ENCODE measurements at places on chromosomes 1 and 21.

GRCh38 chr1:215397106-215397505 lies 170.0 kb upstream of the KCTD3 start:
- DNase-seq: no peak

GRCh38 chr1:97728436-97728835 lies 192.4 kb downstream of the DPYD start:
- no peak for DNase-seq

GRCh38 chr21:14592296-14593000 lies 46.3 kb upstream of the SAMSN1 start:
- DNase-seq: no peak

DNA sequence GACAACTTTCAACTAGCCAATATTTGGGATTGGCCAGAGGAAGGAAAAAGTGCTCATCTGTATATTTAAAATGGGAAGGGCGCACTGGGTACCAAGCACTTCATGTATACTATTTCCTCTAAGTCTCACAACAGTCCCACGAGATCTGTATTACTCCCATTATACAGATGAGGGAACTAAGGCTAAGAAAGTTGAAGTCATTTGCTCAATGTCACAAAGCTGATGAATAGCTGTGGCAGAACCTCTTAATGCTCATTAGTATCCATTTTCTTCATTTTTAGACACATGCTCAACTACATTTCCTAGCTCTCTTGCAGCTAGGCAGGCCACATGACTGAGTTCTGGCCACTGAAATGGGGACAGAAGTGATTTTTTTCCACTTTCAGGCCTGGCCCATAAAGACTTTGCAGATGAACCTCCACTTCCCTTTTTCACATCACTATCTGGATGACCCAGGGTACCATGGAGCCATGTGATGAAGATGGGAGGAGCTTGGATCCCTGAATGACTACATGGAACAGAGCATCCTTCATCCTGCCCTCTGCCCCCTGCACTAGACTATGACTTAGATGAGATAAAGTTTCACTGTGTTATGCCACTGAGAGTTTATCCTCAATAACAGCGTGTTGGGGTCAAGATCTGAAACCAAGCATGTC lies 31.8 kb downstream of the ATF3 start:
- DNase-seq: no peak

GRCh38 chr1:60331647-60332046 lies 258.1 kb upstream of the C1orf87 start:
- DNase-seq: no peak

- DNase-seq: no peak
Measured at GRCh38 chr21:33265664-33266049, 510 bp upstream of the IL10RB start.

DNA sequence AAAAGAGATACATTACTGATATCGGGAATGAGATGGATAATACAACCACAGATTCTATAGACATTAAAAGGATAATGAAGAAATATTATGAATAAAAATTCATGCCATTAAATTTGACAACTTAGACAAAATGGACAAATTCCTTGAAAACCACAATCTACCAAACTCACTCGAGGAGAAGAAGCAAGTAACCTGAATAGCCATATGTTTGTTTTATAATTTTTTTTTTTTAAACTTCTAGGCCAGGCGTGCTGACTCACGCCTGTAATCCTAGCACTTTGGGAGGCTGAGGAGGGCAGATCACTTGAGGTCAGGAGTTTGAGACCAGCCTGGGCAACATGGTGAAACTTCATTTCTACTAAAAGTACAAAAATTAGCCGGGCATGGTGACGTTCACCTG lies 327.9 kb downstream of the VAV3 start:
- DNase-seq: no peak

- no peak for DNase-seq
Measured at GRCh38 chr1:17949511-17949910, 158.1 kb upstream of the IGSF21 start.

DNA sequence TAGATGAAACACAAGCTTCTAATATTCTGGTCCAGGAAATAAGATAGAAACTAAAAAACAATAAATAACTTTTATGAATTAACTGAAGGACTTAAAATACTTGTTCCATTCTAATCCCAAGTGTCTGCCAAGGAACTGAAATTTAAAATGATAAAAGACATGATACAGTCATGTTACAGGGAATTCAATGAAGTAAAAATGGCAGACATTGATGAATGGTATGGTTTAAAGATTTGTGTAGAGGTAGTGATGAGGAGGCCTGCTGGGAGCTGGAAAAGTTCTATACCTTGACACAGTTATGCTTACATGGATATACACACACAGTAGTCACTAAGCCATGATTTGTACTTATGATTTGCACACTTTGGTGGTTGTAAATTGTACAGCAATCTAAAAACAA lies 2.1 kb upstream of the UBR4 start:
- DNase-seq: no peak

DNA sequence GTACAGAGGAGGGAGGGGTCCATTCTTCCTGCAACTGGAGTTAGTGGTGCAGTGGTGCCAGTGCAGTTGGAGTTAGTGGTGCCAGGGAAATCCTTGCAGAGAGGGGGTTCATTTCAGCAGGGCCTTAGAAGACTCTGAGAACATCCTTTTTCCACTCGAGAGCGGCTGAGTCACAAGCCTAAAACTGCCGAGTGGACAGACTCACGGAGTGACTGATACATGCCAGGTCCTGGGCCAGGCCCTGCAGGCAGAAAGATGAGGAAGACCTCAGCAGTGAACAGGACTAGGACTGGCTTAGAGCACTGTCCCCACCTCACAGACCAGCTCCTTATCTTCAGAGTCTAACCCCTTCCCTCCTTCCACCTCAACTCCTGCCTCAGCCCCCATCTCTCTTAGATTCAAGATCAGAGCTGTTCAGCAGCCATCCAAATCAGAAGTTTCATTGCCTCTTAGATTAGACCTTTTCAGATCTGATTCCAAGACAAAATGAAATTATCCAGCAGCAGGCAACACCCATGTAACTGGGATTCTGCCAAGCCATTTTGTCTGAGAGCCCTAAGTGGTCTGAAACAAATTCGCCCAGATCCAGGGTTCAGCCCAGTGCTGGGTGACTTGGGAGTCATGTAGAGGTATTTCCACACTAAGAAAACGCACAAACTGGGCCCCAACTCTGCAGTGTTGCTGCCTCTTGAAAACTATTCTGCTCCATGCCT lies 12.7 kb upstream of the IKBKE start:
- no peak for DNase-seq

GRCh38 chr1:103275725-103276124 lies 167.4 kb upstream of the COL11A1 start:
- DNase-seq: no peak

GRCh38 chr21:31558189-31558961 lies 101.1 kb upstream of the SOD1 start:
- DNase-seq: no peak

DNA sequence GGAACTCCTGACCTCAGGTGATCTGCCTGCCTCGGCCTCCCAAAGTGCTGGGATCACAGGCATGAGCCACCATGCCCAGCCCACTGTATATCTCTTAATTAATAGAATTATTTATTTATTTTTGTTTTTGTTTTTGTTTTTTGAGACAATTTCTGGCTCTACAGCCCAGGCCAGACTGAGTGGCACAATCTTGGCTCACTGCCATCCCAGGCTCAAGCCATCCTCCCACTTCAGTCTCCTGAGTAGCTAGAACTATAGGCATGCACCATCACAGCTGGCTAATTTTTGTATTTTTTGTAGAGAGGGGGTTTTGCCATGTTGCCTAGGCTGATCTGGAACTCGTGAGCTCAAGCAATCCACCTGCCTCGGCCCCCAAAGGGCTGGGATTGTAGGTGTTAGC lies 15.7 kb upstream of the WDTC1 start:
- peak; percentile 25 for DNase-seq

GRCh38 chr1:229295745-229296144 lies 24.8 kb downstream of the RAB4A start:
- no peak for DNase-seq

DNA sequence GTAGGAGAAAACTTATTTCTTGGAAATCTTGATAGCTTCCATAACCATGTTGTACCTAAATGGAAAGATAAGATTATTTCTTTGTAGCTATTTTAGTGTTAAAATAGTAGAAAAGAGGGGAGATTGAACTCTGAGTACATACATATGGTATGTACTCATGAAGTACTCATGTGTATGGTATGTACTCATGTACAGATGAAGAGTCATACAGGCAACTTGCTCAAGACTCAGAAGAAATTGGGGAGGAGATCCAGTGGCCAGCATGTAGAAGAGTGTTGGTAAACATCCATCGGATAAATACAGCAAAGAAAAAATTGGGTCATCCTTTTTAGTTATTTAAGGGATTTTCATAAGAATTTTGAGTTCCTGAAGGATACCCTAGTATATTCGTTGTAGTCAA lies 29.0 kb downstream of the MDM4 start:
- DNase-seq: no peak

GRCh38 chr1:211908453-211908852 lies 77.9 kb upstream of the LPGAT1 start:
- no peak for DNase-seq

DNA sequence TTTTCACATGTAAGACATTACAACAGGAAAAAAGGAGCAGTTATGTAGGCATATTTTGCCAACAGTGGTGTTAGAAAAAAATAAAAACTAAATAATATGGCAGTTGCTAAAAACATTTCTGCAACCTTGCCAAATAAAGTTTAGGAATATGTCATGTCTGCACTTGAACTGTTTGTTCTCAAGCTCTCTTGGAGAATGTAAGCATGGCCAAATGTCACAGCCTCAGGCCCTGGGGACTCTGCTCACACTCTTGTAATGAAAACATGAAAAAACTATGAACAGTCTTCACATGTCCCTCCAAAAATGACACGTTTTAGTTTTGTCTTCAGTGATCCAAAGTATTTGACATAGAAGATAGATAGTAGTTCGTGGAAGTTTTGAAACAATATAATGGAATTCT lies 753.3 kb downstream of the LTN1 start:
- DNase-seq: no peak

GRCh38 chr1:227225715-227226346 lies 92.5 kb downstream of the CDC42BPA start:
- no peak for DNase-seq

DNA sequence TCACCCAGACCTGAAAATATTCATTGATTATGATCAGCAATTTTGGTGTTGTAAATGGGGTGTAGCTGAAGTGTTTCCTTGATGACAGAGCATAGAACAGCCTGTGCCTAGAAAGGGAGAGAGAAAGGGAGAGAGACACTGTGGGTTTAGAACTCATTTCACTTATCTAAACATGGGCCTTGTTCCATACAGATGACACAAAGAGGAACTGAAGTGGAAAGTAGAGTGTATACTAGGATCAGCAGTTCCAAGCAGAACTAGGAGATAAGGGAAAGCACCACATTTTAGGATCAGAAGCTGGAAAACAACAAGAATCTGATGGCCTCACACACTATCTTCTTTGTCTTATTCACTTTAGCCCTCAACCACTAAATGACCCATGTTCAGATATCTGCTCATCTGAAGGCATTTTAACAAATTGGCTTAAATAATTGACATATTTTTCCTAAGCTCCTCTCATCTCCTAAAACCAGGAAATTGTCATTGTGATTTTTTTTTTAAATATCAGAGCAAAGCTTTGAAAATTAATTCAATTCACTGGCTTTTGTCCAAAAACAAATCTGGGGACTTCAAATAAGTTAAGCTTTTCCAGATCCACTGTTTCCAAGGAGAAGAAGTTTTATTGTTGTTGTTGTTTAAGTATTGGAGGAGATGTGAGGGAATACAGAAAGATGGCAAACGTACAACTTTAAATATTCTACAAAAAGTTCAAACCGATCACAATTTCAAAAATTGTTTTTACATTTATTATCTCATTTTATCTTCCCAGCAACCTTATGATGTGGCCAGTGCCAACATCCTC lies 103.8 kb downstream of the LYPLAL1 start:
- no peak for DNase-seq

DNA sequence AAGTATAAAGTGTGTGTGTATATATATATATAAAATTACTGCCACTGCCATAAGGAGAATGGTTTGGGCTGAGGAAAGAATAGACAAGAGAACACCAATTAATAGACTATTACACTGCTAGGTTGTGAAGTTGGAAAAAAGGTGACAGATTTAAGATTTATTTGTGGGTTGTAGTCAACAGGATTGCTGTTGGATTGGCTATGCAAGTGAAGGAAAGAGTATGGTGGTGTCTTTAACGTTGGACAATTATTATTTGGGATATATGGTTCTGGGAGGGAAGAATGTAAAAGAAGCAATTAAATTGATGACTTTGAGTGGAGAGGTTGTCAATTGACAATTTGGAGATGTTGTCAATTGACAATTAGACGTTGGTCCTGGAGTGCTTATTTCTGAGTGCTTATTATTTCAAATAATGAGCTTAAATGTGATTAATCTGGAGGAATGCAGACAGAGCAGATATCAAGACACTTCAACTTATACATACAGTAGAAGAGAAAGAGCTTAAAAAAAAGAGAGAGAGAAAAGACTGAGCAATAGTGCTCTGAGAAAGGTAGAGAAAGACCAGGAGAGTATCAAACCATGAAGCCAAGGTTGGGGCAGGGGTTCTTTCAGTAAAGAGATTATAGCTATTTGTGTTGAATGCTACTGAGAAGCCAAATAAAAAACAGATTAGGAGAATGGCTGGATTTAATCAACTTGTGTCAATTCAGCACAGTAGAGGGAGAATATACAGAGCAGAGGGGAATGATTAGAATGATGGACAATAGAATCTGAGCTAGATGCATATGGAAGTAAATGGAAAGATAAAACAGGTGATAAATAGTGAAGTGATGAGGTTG lies 9.7 kb downstream of the PTGS2 start:
- no peak for DNase-seq

- DNase-seq: no peak
Measured at GRCh38 chr1:24765308-24765988, 20.2 kb downstream of the CLIC4 start.

DNA sequence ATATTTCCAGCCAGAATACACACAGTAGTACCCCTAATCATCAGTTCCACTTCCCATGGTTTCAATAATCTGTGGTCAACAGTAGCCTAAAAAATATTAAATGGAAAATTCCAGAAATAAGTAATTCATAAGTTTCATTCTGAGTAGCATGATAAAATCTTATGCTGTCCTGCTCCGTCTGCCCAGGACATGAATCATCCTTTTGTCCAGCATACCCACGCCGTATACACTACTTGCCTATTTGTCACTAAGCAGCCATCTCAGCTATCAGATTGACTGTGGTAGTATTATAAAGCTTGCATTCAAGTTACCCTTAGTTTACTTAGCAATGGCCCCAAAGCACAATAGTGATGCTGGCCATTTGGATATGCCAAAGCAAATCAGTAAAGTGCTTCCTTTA lies 118.7 kb downstream of the SLC5A9 start:
- DNase-seq: no peak

- DNase-seq: no peak
Measured at GRCh38 chr1:72271555-72272085, 10.7 kb downstream of the NEGR1 start.
